ENCODE measurements at places on chromosomes 4 and X.

- DNase-seq = no peak
Measured at GRCh38 chr4:167105857-167106256, 128.4 kb downstream of the SPOCK3 start.

- DNase-seq = no peak
Measured at GRCh38 chr4:86506591-86506990, 87.5 kb upstream of the PTPN13 start.

DNA sequence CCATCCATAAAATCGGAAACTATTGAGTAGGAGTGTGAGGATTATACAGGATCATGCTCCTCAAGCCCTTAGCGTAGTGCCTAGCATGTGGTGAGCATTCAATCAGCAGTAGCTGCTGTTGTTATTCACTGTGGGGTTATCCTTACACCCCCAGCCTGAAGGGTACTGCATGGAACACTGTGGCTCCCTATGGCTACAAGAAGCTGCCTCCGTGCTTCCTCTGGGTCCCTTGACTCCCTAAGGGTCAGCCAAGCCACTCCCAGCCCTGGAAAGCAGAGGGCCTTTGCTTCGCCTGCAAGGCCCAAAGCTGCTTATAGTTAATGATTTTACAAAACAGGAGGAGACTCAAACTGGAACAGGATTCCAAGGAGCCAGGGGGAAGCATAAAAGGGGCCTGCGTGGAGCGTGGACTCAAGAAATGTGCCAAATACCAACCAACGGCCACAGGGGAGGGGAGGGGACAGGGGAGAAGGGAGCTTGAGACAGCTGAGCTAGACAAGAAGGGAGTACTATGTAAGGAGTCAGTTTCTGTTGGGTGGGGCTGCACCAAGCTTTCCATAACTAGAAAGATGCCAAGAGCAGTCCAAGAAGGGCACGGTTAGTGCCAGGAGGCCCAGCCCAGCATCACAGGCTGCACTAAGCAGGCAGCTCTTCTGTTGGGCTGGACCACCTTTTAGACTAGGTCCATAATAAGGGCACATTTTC, 15.9 kb downstream of the SEPTIN6 start:
- no peak for DNase-seq

- no peak for DNase-seq
Measured at GRCh38 chr4:56958111-56958517, 19.3 kb downstream of the NOA1 start.

- no peak for DNase-seq
Measured at GRCh38 chr4:125750399-125750798, 435.6 kb downstream of the FAT4 start.

DNA sequence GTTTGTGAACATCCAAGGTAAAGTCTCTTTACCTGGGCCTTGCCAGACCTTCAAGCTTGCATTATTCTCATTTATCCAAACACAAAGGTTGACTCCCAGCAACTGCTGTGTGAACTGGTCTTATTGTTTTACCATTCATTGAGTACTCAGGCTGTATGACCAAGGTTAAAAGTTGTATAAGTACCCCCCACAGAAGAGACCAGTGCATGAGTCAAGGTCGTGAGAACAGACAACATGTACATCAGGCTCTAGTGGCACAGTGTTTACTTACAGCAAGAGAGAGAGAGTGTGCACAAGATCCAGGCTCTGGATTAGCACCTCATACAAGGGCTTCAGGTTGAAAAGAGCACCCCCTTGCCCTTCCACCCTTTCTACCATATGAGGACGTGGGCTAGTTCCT, 77.4 kb upstream of the EFNB1 start:
- DNase-seq = no peak

GRCh38 chr4:66974665-66975064, 570.6 kb downstream of the CENPC start:
- DNase-seq = no peak

GRCh38 chrX:28278726-28279125, 297.5 kb upstream of the DCAF8L1 start:
- DNase-seq = no peak

DNA sequence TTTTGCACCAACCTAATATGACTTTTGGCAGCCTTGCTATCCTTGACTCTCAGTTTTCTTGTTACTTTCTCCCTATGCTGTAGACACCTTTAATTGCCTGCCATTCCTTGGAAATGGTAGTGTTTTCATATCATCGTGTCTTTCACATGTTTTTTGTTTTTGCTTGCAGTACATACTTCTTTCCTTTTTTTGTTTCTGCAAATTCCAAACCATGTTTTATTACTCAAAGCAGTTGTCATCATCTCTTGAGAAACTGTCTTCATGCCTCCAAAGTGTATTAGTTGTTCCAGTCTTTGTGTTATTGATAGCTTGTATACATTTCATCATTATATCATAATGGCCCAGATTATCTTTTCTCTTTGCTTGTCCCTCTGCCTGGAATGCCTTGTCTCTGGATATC, 57.1 kb downstream of the PDLIM5 start:
- DNase-seq = no peak

- DNase-seq = no peak
Measured at GRCh38 chrX:133335027-133335426, 80.3 kb downstream of the GPC4 start.

GRCh38 chr4:183987987-183988392, 82.9 kb downstream of the STOX2 start:
- DNase-seq = peak; percentile 31

DNA sequence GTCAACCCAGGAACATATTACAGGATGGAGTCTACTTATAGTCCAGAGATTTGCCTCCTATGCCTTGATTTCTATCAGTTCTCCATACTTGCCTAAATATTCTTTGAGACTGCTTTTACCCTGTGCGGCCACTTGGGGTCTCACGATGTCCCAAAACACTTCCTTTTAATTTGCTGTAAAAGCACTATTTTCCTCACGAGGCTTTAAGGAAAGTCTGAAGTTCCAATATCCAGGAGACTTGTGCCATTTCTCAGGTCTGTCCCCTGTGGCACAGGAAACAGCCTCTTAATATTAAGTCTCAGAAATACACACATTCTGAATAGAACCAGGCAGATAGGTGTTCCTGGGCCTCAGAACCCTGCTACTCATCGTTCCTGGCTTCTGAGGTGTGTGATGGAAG, 142.9 kb downstream of the TMEM164 start:
- no peak for DNase-seq

GRCh38 chrX:17376431-17377077, 1.6 kb downstream of the NHS start:
- DNase-seq = no peak

DNA sequence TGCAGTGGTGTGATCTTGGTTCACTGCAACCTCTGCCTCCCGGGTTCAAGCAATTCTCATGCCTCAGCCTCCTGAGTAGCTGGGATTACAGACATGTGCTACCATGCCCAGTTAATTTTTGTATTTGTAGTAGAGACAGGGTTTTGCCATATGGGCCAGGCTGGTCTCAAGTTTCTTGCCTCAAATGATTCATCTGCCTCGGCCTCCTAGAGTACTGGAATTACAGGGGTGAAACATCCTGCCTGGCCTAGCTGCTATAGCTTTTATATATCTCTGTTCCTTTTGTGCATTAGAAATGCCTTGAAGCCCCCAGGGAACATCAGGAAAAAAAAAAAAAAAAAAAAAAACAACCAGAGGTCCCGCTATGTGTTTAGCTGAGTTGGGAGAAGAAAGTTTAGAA, 34.8 kb downstream of the UBE2K start:
- peak; percentile 73 for DNase-seq

DNA sequence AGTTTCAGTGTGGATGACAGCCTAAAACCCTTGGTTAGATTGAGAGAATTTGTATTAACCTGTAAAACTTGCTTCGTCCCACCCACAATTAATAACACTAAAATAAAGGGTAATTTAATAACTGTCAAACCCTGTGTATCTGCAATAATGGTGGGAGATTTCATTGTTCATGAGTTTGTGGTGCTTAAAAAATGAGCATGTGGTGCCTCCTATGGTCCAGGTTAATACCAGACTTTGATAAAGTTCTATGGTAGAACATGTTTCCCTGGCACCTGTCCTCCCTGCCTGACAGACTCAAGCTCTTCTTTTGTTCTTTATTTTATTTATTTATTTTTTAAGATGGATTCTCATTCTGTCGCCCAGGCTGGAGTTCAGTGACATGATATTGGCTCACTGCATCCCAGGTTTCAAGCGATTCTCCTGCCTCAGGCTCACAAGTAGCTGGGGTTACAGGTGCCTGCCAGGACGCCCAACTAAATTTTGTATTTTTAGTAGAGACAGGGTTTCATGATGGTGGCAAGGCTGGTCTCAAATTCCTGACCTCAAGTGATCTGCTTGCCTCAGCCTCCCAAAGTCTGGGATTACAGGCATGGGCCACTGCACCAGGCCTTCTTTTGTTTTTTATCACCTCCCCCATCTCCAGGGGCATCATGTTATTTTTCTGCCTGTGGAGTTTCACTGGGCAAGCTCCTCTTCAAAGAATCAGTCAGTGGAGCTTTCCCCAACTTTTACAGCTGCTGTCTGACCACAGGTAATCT, 289.2 kb downstream of the NR3C2 start:
- no peak for DNase-seq

DNA sequence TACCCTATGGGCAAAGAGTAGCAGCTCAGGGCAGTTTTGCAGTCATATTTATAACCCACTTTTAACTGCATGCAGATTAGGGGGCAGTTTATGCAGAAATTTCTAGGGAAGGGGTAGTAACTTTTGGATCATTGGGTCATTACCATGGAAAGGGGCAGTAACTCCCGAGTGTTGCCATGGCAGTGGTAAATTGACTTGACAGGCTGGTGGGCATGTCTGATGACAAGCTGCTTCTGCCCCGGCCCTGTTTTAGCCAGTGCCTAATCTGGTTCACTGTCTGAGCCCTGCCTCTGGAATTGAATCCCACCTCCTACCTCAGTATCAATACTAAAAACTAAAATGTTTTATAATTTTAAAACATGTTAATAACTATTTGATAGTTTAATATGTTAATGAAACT, 362.1 kb upstream of the ATOH1 start:
- no peak for DNase-seq

GRCh38 chrX:145405012-145405411, 157.7 kb downstream of the SPANXN1 start:
- no peak for DNase-seq

DNA sequence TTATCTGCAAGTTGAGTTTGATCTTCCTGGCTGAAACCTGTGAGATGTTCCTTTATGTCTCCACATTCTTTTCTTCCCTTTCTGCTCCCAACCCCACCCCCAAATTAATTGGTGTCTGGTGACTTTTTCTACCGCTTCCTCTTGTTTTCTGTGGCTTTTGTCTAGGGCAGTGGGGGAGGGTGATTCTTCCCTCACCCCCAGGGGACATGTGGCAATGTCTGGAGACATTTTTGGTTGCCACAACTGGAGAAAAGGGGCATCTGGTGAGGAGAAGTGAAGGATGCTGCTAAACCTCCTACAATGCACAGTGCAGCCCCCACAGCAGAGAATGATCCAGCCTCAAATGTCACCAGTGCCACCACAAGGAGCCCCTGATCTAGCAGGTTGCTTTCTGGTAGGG, 152.9 kb downstream of the NHS start:
- DNase-seq = no peak

- no peak for DNase-seq
Measured at GRCh38 chr4:110138551-110138950, 59.9 kb downstream of the ELOVL6 start.

- peak; percentile 95 for DNase-seq
Measured at GRCh38 chr4:156962528-156962974, 9.0 kb downstream of the PDGFC start.

- no peak for DNase-seq
Measured at GRCh38 chrX:43562372-43562771, 93.7 kb upstream of the MAOA start.

GRCh38 chr4:3202836-3203820, 45.8 kb upstream of the MSANTD1 start:
- DNase-seq = no peak

- no peak for DNase-seq
Measured at GRCh38 chrX:154348114-154348531, 26.3 kb downstream of the FLNA start.

DNA sequence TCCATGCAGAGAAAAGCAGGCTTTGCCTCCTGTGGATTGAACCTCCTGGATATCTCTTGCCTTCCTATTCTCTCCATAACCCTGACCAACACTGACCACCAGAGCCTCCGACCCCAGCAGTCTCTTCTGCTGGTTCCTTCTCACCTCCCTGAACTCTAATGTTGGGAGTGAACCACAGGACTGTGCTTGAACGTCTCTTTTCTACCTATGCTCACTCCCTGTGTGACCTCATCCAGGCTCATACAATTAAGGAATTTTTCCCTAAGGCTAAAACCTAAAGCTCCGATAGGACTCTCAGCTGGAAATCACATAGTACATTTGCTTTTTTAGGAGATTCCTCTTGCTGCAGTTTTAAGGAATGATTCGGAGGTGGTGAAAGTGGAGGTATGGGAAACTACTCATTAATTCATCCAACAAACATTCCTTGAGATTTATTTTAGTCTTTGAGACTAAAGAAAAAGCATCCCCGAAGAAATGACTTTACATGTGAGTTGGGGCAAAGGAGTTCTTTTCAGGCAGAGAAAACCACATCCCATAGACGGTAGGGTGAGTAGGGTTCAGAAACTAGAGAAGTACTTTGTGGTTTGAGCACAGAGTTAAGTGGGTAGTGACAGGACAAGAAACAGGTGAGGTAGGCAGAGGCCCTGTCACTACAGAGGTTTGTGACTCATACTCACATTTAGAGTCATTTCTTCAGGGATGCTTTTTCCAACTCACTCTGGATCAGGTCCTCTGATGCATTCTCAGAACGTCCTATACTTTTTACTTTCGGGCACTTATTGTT, 30.8 kb downstream of the NDNF start:
- DNase-seq = no peak

GRCh38 chrX:47226071-47226470, 6.7 kb upstream of the USP11 start:
- no peak for DNase-seq

DNA sequence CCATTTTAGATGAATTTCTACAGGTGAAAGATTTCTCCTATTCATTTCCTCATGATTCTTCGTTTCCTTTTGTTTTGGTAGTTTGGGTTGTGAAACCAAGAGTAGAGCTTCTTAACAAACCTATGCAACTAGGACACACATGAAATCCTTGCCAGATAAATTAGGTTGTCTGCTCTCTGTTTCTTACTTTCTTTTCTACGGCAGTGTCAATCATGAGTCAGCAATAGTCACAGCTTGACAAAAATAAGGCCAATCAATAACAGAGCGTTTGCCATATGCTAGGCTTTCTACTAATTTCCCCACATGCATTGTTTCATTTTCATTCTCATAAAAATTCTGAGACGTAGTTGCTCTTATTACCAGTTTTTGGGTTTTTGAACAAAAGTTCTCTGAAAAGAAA, 20.3 kb downstream of the CLRN2 start:
- no peak for DNase-seq

- no peak for DNase-seq
Measured at GRCh38 chr4:185738038-185738552, 73.9 kb downstream of the SORBS2 start.

DNA sequence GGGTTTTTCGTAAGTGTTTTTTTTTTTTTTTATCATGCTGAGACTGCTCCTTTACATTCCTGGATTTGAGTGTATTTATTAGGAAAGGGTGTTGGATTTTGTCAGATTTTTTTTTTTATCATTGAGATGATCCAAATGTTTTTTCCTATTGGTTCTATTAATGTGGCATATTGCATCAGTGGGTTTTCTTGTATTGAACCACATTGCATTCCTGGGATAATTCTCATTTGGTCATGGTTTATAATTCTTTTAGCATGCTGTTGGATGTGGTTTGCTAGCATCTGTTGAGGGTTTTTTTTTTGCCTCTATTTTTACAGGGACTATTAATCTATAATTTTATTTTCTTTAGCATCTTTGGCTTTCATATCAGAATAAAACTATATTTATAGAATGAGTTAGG, 28.8 kb downstream of the COL4A5 start:
- no peak for DNase-seq

- DNase-seq = no peak
Measured at GRCh38 chr4:89298788-89299152, 8.8 kb downstream of the GPRIN3 start.

GRCh38 chr4:40182001-40182400, 14.8 kb upstream of the RHOH start:
- DNase-seq = no peak

All from HFF-Myc (cell line).